ENCODE measurements at places on chromosomes 2 and 18. TPM values are rescaled to one million over a fixed set of nuclear protein-coding genes. Genes with fewer than 3 reads are reported as not detected.

GRCh38 chr2:7672027-7672684, 754.9 kb downstream of the RNF144A start:
- H3K27me3 ChIP-seq: no peaks in the 10 kb centered on the region
- no peak overlapping the region for H3K4me3 ChIP-seq
- no peaks in the 10 kb centered on the region for H3K4me1 ChIP-seq
- no peak overlapping the region for H3K27ac ChIP-seq
- DNase-seq: peak; percentile 42

DNA sequence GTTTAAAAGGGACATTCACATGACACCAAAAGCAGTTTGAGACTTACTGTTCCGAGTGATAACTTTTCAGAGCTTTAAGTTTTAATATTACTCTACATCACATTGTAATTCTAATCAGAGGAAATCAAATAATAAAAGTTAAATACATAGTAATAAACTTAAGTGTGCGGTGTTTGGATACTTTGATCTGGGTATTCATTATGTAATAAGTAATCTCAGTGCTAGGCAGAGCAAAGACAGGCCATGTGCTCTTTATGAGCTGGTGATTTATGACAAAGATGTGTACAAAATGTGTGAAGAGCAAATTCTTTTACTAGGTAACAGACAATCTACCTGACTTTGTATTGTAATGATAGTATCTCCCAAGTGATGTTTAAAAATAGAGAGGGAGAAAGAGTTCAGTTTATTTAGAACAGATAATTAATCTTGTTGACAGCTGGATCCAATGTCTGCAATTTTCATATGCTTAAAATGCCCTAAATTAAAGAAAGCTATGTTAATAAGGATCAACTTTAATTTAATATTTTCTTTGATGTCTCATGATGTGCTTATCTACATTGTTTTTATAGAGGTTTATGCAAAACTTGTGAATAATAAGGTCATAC, 4.4 kb downstream of the CFAP221 start:
- DNase-seq: no peak
- peaks cover 6% of the 10 kb centered on the region for H3K4me1 ChIP-seq
- H3K4me3 ChIP-seq: no peak overlapping the region
- peaks cover 16% of the 10 kb centered on the region for H3K27me3 ChIP-seq
- H3K27ac ChIP-seq: no peak overlapping the region
- no peaks in the 10 kb centered on the region for H3K36me3 ChIP-seq

DNA sequence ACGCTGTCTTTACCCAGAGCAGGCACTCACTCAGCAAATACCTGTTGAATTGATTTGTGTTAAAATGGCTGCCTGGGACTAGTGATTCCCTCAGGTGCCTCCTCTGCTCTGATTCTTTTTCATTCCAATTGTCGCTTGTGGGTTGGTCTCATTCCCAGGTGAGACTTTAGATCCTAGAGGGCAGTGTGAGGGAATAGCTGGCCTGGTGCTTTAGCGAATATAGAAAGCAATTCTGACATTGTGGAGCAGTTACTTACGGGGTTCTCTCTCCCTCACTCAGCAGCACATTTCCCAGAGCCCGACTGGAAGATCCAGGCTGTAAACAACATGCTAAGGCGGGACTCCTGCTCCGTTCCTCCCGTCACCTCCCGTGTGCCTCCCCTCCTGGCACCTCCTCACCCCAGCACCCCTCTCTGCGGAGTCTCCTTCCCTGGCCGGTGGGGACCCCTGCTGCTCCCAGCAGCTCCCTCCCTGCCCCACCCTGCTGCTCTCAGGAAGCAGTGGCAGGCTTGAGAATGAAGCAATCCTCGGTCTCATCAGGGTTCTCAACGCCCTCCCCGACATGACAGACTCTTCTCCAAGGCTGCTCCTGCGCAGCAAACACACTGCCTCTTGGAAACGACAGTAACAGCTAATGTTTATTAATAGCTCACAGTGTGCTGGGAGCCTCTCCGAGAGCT, 26.9 kb downstream of the CELF4 start:
- H3K27ac ChIP-seq: no peak overlapping the region
- H3K36me3 ChIP-seq: no peaks in the 10 kb centered on the region
- DNase-seq: no peak
- no peak overlapping the region for H3K4me3 ChIP-seq
- no peaks in the 10 kb centered on the region for H3K4me1 ChIP-seq

Gene QPCT
- 0.30 TPM for polyA plus RNA-seq
